RPMI7951 (cell line): ENCODE measurements at places on chromosomes 12 and 14. TPM values are rescaled to one million over a fixed set of nuclear protein-coding genes. Genes with fewer than 3 reads are reported as not detected.

The CPNE6 gene
- total RNA-seq, result not detected in 2 replicates

- DNase-seq, result peak; percentile 96
These were observed 81.6 kb upstream of the MED13L start for GRCh38 chr12:116358893-116359761.

DNA sequence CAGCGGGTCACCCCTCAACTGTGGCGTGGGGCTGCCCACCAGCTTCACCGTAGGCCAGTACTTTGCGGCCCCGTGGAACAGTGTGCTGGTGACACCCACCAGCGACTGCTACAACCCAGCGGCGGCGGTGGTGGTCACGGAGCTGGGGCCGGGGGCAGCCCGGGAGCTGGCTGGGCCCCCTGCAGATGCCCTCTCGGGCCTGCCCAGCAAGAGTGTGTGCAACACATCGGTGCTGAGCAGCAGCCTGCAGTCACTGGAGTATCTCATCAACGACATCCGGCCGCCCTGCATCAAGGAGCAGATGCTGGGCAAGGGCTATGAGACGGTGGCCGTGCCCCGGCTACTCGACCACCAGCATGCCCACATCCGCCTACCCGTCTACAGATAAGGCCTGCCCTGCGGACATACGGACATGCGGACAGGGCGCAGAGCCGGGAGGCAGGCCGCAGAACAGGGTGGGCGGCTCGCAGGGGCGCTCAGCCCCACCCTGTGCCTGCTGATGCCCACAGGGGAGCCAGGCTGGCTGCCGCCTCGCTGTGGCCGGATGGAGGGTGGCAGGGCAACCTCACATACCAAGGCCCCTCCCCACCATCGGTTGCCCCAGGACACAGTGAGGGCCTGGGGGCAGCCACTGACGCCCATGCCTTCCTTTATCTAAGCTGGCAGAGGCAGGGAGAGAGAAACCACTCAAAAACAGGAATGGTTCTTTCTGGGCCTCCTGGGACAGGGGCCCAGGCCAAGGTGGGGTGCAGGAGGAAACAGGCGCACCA is 55.5 kb downstream of the FAM222A start:
- DNase-seq, result no peak

The NAB2 gene
- 10.9 and 17.6 TPM in 2 replicates for total RNA-seq

The ANKS1B gene
- total RNA-seq, result not detected in 2 replicates

The GUCY2C gene
- not detected in 2 replicates for total RNA-seq

- DNase-seq, result peak; percentile 18
These were observed 235.5 kb downstream of the AKAP6 start for GRCh38 chr14:32564596-32564995.
